ENCODE measurements at places on chromosomes 2 and 18. TPM values are rescaled to one million over a fixed set of nuclear protein-coding genes. Genes with fewer than 3 reads are reported as not detected.

Gene DUSP19
- 4.1 TPM for total RNA-seq

Gene DSG3
- not detected for total RNA-seq

Gene STK16
- total RNA-seq = 25.9 TPM

- no peak for DNase-seq
Observed at GRCh38 chr2:113910110-113910717, 20.3 kb downstream of the ACTR3 start.

Gene FSHR
- total RNA-seq = not detected

Data from chondrocyte (in vitro differentiated cells).